ENCODE measurements at places on chromosomes 4 and X.
A peak's percentile ranks its signal among the peaks of the same experiment; 100 is the strongest.

- DNase-seq, result no peak
Measured at GRCh38 chr4:21454201-21454600, 494.4 kb downstream of the KCNIP4 start.

GRCh38 chr4:154082760-154083535 lies 294.1 kb upstream of the SFRP2 start:
- no peak for DNase-seq

DNA sequence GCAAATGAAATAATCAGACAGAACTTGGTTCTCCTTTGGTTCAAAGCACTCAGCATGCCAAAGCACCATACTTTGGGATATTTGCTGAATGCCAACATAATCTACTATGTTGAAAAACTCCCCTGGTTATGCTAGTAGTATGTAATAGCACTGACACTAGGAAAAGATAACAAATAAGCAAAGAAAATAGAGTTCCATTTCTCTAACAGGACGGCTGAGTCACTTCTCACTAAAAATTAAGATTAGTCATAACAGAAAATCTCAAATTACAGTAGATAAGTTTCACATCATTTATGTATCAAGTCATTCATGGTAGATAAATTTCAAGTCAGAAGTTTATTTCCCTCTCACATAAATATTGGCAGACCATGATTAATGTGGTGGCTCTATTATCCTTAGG lies 17.9 kb downstream of the PDHA2 start:
- DNase-seq, result no peak

DNA sequence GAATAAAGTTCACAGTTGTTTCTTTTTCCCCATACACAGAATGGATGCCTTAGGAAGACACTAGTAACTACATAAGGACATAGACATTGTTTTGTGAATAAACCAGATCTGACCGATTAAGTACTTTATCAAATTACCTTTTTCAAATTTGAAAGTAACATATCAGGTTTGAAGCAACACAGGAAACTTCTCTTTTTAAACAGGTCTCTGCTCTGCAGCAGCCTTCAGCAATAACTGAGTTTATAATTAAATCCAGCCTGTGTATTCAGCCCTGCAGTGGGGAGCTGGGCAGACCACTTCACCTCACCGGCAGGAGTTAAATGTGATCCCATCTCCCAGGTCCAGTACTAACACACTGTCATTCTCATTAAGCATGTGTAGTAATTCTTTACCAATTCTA lies 68.3 kb upstream of the ATOH1 start:
- DNase-seq, result no peak

- DNase-seq, result no peak
Measured at GRCh38 chrX:119885554-119886428, 9.9 kb upstream of the AKAP14 start.

DNA sequence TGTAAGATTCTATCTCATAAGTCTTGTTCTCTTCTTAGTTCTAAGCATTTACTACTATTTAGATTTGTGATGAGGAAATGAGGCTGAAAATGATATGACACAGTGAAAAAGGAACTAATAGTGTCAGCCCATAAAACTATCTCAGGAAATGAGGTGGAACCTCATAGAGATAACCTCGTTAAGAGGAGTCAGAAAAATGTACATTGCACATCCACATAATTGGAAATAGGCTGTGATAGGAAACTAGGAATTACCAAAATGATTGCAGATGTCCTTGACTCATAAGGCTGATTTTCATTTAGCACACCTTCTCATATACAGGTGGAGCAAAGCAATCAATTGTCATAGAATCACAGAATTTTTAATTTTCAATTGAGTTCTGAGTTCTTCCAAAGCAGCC lies 26.8 kb downstream of the ANXA10 start:
- DNase-seq, result no peak

DNA sequence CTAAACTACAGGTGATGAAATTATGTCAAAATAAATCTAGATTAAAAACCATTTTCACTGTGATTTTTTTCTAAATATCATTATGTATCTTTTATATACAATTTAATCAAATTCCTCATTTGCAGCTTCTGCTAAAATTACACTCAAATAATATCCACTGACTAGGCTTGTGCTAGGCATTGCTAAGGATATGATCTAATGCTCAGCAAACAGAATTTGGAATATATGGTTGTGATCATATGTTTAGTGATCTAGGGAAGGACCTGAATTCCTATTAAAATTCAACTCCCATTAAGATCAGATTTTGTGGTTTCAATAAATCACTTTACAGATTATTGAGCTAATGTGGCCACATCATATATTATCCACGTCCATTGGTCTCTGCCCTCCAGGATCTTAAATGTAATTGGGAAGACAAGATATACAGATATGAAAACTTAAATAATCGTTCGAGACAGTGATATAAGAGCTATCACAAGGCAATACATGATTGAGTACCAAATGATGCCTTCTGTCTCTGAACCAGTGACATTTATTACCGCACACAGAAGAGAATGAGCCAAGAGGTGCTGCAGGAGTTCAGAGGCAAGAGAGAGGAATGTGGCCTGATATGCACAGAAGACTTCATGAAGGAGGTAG lies 206.0 kb upstream of the RPS6KA3 start:
- no peak for DNase-seq

- DNase-seq, result peak; percentile 13
Measured at GRCh38 chr4:60744767-60745166, 455.4 kb upstream of the ADGRL3 start.

- no peak for DNase-seq
Measured at GRCh38 chr4:156191044-156191781, 237.5 kb upstream of the CTSO start.

GRCh38 chrX:23825675-23826074 lies 42.7 kb downstream of the SAT1 start:
- DNase-seq, result no peak

- no peak for DNase-seq
Measured at GRCh38 chr4:6458528-6458927, 13.9 kb downstream of the PPP2R2C start.

DNA sequence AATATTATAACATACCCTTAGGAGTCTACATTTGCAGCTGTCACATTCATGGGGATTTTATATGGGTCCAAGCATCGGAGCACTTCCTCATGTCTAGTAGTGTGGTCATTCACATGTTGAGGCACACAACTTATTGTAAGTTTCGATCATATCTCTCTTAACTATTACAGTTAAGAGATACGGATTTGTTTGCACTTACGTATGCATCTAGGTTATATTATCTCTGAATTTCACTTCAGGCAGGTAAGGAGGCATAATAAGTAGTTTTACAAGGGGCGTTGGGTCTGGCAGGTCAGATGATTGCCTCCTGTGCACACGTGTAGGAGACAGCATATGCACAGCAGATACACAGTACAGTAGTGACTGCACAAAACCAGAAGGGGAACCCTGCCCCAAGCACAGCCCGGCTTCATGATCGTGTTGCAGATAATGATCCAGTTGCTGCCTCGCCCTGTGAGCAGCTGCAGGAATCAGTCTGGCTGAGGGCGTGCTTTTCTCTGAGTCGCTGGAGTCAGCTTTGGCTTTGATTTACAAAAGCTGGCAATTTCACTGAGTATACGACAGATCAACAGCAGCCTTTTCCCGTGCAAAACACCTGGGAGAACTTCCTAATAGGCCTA lies 302.9 kb upstream of the GATB start:
- peak; percentile 46 for DNase-seq

DNA sequence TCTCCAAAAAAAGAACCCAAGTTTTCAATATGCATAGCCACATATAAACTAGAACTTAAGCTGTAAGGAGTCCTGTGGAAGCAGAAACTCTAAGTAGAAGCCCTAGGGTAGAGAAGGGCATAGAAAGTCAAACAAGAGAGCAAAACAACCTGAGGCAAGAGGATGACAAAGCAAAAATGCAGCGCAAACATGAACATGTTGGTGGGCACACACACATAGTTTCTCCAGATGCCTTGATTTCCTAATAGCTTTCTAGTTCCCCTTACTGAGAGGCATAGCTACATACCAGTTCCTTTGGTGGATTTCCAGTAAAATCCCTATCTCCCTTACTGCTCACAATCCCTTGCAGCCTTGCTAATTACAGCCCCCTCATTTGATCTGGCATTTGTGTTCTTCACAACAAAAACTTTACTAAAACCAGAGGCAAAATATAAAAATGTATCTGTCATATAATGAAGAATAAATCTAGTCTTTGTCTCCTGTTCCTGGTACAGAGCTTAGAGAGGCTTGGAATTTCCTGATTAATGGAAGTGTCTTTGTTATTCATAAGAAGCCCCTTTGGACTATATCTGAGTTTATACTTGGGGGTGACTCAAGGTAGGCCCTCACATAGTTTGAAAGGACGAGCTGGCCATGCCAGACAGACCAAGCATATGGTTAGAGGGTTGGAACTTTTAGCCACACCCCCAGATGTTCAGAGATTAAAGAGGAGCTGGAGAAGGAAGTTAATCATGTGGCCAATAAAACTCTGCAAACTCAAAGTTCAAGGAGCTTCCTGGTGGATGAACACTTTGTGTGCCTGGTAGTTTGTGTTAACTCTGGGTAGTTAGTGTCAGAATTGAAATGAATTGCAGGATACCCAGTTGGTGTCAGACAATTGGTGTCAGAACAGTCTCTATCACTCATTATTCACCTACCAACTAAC lies 52.7 kb upstream of the ZCCHC13 start:
- DNase-seq, result peak; percentile 29

GRCh38 chr4:67320645-67321044 lies 224.7 kb downstream of the CENPC start:
- DNase-seq, result peak; percentile 7

- no peak for DNase-seq
Measured at GRCh38 chrX:151741606-151742005, 7.1 kb downstream of the CNGA2 start.

DNA sequence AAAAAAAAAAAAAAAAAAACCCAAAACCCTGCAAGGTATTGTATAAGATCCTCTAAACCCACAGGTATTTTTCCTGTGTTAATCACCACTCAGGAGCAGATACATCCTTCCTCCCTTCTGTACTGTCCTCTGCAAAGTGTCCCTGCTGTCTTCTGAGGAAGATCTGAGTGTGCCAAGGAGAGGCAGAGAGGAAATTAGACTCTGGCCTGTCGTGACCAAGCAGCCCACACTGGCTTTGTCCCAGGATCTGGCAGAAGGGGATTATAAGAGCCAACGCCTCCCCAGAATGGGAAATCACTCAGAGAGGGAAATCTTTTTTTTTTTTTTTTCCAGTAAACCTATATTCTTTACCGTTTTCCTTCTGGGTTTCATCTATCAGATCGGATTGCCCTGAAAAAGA lies 39.6 kb downstream of the PTCHD1 start:
- no peak for DNase-seq

GRCh38 chr4:183300070-183300469 lies 20.0 kb downstream of the CLDN22 start:
- DNase-seq, result no peak

- no peak for DNase-seq
Measured at GRCh38 chr4:8135666-8136065, 22.9 kb downstream of the ABLIM2 start.

All from GM03348 (cell line).